Hair follicle dermal papilla cell (primary cell): ENCODE measurements at places on chromosomes 16 and 17. TPM values are rescaled to one million over a fixed set of nuclear protein-coding genes. Genes with fewer than 3 reads are reported as not detected.

The RNU2-1 gene
- total RNA-seq, result not detected in 2 replicates

The CD300LG gene
- not detected in 2 replicates for total RNA-seq

The KRTAP4-1 gene
- total RNA-seq, result not detected in 2 replicates

The C16orf96 gene
- under 0.01 and 0.12 TPM in 2 replicates for total RNA-seq

The HS3ST4 gene
- total RNA-seq, result not detected in 2 replicates

The CACNA1G gene
- total RNA-seq, result 0.97 and 2.9 TPM in 2 replicates

The ACSM5 gene
- 0.24 TPM in 1 of 2 replicates, not detected in the other for total RNA-seq

The SLFN14 gene
- total RNA-seq, result not detected in 2 replicates

The DPEP3 gene
- total RNA-seq, result not detected in 2 replicates

The HS3ST3B1 gene
- 60.2 and 93.6 TPM in 2 replicates for total RNA-seq

The SOCS7 gene
- 13.7 and 21.6 TPM in 2 replicates for total RNA-seq

The SLC9A5 gene
- total RNA-seq, result 3.0 and 4.1 TPM in 2 replicates

The PSMB10 gene
- 63.9 and 73.6 TPM in 2 replicates for total RNA-seq

The HEATR9 gene
- not detected in 2 replicates for total RNA-seq

The MFSD6L gene
- not detected in 2 replicates for total RNA-seq

The CDK3 gene
- 0.97 and 1.7 TPM in 2 replicates for total RNA-seq
